Fibroblast of villous mesenchyme (primary cell): ENCODE measurements at places on chromosomes 7 and 10. TPM values are rescaled to one million over a fixed set of nuclear protein-coding genes. Genes with fewer than 3 reads are reported as not detected.

DNA sequence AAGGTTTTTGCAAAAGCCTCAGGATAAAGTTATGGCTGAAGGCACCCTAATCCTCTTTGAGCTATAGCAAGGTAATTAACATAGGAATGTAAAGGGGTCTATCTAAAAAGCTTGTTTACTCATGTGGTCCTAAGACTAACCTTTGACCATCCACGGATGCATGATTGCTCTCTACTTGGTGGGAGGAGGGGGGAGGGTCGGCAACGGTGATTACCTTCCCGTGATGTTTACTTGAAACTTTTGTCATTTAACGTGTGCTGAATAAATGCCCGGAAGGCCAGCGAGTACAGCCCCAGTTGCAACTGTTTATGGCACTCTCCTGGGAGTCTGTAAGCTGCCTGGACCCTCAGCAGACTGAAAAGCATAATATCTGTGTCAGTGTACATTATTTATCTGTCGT lies 78.9 kb upstream of the GPR22 start:
- no peak for DNase-seq

GRCh38 chr10:62133618-62134017 lies 135.0 kb downstream of the RTKN2 start:
- no peak for DNase-seq

DNA sequence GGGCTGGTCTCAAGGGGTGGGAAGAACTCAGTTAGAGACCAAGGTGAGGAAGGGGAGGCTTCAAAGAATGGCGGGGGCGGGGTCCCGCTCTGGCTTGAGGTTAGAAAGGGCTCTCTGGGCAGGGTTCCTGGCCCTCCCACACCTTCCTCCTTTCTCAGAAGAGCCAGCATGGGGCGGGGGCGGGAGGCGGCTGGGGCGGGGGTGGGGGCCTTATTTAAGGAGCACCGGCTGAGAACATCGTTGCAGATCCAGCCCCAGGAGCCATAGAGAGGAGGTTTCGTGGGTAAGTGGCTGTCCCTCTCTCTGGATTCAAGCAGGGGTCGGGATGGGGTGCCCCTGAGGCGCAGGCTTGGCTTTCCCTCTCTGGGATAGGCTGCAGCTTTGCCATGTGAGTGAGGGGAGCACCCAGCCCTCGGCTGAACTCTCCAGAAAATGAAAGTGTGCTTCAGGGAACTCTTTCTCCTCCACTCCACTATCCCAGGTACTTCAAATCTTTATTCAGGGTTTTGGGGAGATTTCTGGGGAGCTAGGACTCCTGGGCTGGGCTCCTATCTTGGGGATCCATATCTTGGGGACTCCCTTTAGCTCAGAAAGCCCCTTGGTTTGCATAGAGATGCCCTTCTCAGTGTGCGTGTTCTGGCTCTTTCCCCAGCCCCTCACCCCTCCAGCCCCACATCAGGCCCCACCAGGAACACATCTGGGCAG lies 3.3 kb upstream of the CUEDC2 start:
- DNase-seq: no peak

IFIT1B gene
- under 0.01 TPM in 1 of 2 replicates, not detected in the other for total RNA-seq

MMD2 gene
- not detected in 2 replicates for total RNA-seq

SLC26A3 gene
- not detected in 2 replicates for total RNA-seq
